Sigmoid colon (tissue), 7 donors: ENCODE measurements at places on chromosomes 7 and 10.

DNA sequence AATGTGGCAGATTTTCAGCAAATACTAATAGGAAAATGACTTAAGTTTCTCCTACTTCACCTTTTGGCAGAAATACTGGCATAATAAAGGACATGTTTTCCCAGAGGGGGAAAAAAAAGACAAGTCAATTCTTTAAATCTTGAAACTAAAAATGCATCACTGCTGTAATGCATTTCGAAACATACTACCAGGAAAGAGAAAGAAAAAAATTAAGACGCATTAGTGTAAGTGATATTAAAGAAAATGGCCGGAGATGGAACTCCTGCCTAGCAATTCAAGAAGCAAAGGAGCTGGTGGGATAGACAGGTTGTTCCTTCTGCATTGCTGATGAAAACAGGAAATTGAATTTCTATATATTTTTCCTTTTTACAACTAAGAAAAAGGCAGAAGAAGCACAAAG is 3.2 kb downstream of the ACTR1A start:
- H3K4me1 ChIP-seq: peaks cover 77% of the 10 kb centered on the region
- H3K4me3 ChIP-seq: no peak overlapping the region
- H3K27ac ChIP-seq: peak overlapping the region; percentile 95
- H3K36me3 ChIP-seq: no peaks in the 10 kb centered on the region
- H3K27me3 ChIP-seq: no peaks in the 10 kb centered on the region
- no peak for DNase-seq

DNA sequence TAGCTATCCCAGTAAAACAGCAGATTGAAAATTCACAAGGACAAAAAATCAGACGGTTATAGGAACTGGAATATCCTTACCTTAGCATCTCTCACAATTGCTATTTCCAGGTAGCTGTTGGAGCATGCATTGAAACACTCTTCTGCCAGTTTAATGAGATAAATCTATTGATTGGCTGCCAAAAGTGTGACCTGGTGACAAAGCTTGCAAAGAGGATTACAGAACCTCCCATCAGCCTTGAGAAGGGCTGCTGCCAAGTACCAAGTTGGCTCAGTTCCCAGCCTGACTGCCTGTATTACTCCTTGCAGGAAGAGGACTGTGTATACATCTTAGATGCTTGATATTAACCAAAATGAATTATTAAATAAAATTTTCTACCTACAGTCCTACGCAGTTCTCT is 5.1 kb downstream of the PRLHR start:
- H3K27me3 ChIP-seq: peaks cover 13% of the 10 kb centered on the region
- DNase-seq: no peak
- H3K4me3 ChIP-seq: no peak overlapping the region
- no peak overlapping the region for H3K27ac ChIP-seq
- H3K36me3 ChIP-seq: no peaks in the 10 kb centered on the region

- no peaks in the 10 kb centered on the region for H3K27me3 ChIP-seq
- no peak overlapping the region for H3K4me3 ChIP-seq
- no peaks in the 10 kb centered on the region for H3K36me3 ChIP-seq
- H3K27ac ChIP-seq: no peak overlapping the region
Observed at GRCh38 chr7:81195033-81195432, 276.2 kb upstream of the SEMA3C start.

- H3K27me3 ChIP-seq: no peaks in the 10 kb centered on the region
- no peak for DNase-seq
Observed at GRCh38 chr10:27601946-27602538, 97.9 kb downstream of the RAB18 start.

GRCh38 chr10:83685458-83685857 is 453.9 kb upstream of the GHITM start:
- no peaks in the 10 kb centered on the region for H3K36me3 ChIP-seq
- no peak overlapping the region for H3K4me3 ChIP-seq
- no peaks in the 10 kb centered on the region for H3K4me1 ChIP-seq
- DNase-seq: no peak
- H3K27me3 ChIP-seq: no peaks in the 10 kb centered on the region

GRCh38 chr7:127935847-127936376 is 95.3 kb downstream of the LRRC4 start:
- H3K27ac ChIP-seq: no peak overlapping the region
- DNase-seq: no peak
- no peaks in the 10 kb centered on the region for H3K36me3 ChIP-seq
- no peak overlapping the region for H3K4me3 ChIP-seq
- H3K27me3 ChIP-seq: no peaks in the 10 kb centered on the region

DNA sequence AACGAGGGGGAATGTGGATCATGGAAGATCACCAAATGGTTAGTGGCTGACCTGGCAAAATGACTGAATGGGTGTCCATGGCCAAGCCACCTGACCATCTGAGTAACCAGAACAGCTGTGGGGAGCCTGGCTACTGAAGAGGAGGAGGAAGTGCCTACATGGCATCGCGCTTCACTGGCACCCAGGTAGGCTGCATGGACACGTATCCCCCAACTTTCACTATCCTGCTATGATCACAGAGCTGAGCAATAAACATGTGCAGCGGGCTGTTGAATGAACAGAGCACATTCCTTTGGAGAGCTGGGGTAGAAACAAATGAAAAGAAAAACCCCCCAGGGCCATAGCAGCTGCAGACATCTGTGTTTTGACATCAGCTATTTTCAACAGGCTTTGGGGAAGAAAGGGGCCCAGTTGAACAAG is 6.5 kb downstream of the AKR1B1 start:
- no peak overlapping the region for H3K4me3 ChIP-seq
- no peak overlapping the region for H3K27ac ChIP-seq
- peaks cover 28% of the 10 kb centered on the region for H3K36me3 ChIP-seq
- H3K27me3 ChIP-seq: no peaks in the 10 kb centered on the region

- DNase-seq: no peak
- H3K36me3 ChIP-seq: peaks cover 5% of the 10 kb centered on the region
- H3K27me3 ChIP-seq: no peaks in the 10 kb centered on the region
- H3K4me1 ChIP-seq: peaks cover 16% of the 10 kb centered on the region
Observed at GRCh38 chr10:119521443-119522204, 20.9 kb downstream of the RGS10 start.

- no peak for DNase-seq
- H3K27me3 ChIP-seq: no peaks in the 10 kb centered on the region
- H3K4me1 ChIP-seq: no peaks in the 10 kb centered on the region
- H3K36me3 ChIP-seq: no peaks in the 10 kb centered on the region
- H3K4me3 ChIP-seq: no peak overlapping the region
Observed at GRCh38 chr7:154338701-154339506, 286.7 kb downstream of the DPP6 start.

- H3K36me3 ChIP-seq: no peaks in the 10 kb centered on the region
- no peak for DNase-seq
- H3K27ac ChIP-seq: no peak overlapping the region
- H3K27me3 ChIP-seq: no peaks in the 10 kb centered on the region
- H3K4me1 ChIP-seq: no peaks in the 10 kb centered on the region
Observed at GRCh38 chr7:5077740-5078139, 32.1 kb downstream of the RBAK start.

DNA sequence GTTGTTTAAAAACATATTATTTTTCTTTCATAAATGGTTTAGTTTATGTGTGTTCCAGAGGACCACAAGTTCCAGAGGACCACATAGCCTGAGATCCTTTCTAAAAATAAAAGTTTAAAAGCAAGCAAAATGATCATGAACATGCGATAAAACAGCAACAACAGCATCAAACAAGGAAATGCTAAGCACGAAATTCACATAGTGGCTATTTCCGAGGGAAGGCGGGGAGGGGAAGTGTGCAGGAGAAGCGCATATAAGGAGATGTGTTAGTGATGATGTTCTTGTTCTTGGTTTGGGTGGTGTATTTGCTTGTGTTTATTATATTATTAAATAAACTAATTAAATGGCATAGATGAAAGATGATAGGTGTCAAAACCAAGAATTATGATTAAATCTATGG is 1.2 kb downstream of the TBATA start:
- H3K36me3 ChIP-seq: no peaks in the 10 kb centered on the region
- no peaks in the 10 kb centered on the region for H3K4me1 ChIP-seq
- H3K4me3 ChIP-seq: no peak overlapping the region
- no peak for DNase-seq

GRCh38 chr7:36598054-36598674 is 126.1 kb downstream of the AOAH start:
- DNase-seq: no peak
- no peak overlapping the region for H3K4me3 ChIP-seq
- no peaks in the 10 kb centered on the region for H3K4me1 ChIP-seq
- no peaks in the 10 kb centered on the region for H3K36me3 ChIP-seq

DNA sequence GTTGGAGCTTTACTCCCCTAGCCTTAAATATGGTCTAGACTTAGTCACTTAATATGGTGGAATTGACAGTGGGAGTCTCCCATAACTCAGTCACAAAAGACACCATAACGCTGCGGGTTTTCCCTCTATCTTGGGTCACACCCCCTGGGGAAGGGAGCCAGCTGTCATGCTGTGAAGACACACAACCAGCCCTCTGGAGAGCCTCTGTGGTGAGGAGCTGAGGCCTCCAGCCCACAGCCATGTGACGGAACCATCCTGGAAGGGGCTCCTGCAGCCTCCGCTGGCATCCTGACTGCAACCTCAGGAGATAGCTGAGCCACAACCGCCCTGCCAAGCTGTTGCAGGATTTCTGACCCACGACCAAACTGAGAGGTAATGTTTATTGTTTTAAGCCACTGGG is 37.9 kb downstream of the PAXIP1 start:
- H3K27ac ChIP-seq: no peak overlapping the region
- no peaks in the 10 kb centered on the region for H3K27me3 ChIP-seq
- peaks cover 25% of the 10 kb centered on the region for H3K36me3 ChIP-seq

- peak overlapping the region; percentile 71 for H3K4me3 ChIP-seq
- DNase-seq: no peak
- H3K27ac ChIP-seq: peak overlapping the region; percentile 88
- H3K4me1 ChIP-seq: no peaks in the 10 kb centered on the region
- H3K27me3 ChIP-seq: no peaks in the 10 kb centered on the region
- no peaks in the 10 kb centered on the region for H3K36me3 ChIP-seq
Observed at GRCh38 chr7:98251231-98251600, 816 bp downstream of the TECPR1 start.

GRCh38 chr7:45569290-45569685 is 4.9 kb upstream of the ADCY1 start:
- no peaks in the 10 kb centered on the region for H3K36me3 ChIP-seq
- no peaks in the 10 kb centered on the region for H3K4me1 ChIP-seq
- DNase-seq: no peak
- no peaks in the 10 kb centered on the region for H3K27me3 ChIP-seq

DNA sequence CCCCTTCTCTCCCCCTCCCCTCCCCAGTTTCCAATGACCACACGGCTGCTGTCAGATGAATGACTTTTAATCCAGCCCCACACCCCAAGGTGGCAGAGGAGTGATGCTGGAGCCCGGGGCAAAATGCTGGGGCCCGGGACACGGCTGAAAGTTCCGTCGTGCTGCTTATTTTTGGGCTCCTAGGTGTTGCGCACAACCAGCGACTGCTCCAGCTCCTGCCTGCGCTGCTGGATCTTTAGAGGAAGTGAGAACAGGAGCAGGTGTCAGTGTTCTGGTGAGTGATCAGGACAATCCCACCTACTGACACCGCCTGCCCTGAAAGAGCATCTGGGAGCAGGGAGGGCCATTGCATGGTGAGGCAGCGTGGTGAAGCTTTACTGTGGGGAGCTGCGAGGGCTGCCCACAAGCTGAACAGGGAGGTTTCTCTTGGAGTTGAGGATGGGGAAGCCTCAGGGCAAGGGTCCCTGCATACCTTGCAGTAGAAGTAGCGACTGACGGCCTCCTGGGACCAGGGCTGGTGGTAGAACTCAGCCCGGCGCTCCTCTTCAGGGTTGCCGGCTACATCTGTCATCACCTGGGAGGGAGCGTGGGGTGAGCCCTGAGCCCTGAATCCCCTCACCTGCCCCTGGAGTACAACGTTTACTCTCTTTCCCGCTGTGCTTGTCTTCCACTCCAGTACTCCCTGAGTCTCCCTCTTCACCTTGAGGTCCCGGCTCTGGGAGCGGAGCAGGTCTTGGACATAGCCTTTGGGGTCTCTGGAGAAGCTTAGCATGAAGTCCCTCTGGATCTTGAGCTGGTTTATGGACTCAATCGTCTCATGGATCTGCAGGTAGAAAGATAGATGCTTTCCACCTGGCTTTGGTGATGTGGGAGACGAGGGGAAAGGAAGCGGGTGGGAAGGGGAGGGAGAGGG is 6.9 kb downstream of the CHPF2 start:
- no peak overlapping the region for H3K27ac ChIP-seq
- H3K36me3 ChIP-seq: peaks cover 42% of the 10 kb centered on the region
- DNase-seq: peak; percentile 58
- no peaks in the 10 kb centered on the region for H3K27me3 ChIP-seq
- peaks cover 13% of the 10 kb centered on the region for H3K4me1 ChIP-seq

- peaks cover 9% of the 10 kb centered on the region for H3K36me3 ChIP-seq
- H3K4me1 ChIP-seq: no peaks in the 10 kb centered on the region
- no peak overlapping the region for H3K27ac ChIP-seq
- DNase-seq: no peak
- no peaks in the 10 kb centered on the region for H3K27me3 ChIP-seq
- no peak overlapping the region for H3K4me3 ChIP-seq
Observed at GRCh38 chr10:91621483-91622113, 11.3 kb downstream of the PPP1R3C start.

DNA sequence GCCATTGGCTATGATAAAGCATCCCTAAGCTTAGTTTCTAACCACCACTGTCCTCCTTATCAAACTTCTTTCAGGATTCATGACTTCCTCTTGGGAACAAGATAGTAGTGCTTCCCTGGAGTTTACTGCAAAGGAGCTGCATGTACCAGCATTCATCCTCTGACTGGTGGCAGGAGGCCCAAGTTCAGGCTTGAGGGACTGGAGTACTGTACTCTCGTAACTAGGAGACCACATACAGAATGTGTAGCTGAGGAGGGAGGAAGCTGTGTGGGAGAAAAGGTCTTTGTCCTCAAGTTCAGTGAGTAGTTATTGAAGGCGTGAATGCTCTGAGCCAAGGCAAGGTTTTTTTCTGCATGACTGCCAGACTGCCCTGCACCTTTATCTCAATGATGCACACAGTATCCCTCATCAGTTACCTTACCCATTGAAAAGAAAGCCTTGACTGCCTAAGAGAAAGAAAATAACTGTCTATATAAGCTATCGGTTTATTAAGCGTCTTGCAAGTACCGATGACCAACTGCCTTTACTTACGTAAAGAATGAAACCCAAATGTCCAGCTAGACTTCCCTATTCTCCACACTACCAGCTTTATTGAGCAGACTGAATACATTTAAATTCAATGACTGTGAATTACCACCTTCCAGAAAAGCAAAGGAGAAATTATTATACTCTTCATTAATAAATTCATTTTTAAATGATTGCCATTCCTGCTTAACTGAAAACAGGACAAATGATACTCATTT is 12.8 kb downstream of the SCRN1 start:
- H3K4me1 ChIP-seq: peaks cover 17% of the 10 kb centered on the region
- H3K36me3 ChIP-seq: no peaks in the 10 kb centered on the region
- DNase-seq: no peak
- H3K27me3 ChIP-seq: no peaks in the 10 kb centered on the region
- no peak overlapping the region for H3K4me3 ChIP-seq

GRCh38 chr10:116764979-116765378 is 22.6 kb upstream of the HSPA12A start:
- H3K4me3 ChIP-seq: no peak overlapping the region
- H3K27me3 ChIP-seq: no peaks in the 10 kb centered on the region
- H3K36me3 ChIP-seq: no peaks in the 10 kb centered on the region
- no peak overlapping the region for H3K27ac ChIP-seq
- H3K4me1 ChIP-seq: no peaks in the 10 kb centered on the region
